ENCODE measurements at places on chromosomes 1 and 21.

DNA sequence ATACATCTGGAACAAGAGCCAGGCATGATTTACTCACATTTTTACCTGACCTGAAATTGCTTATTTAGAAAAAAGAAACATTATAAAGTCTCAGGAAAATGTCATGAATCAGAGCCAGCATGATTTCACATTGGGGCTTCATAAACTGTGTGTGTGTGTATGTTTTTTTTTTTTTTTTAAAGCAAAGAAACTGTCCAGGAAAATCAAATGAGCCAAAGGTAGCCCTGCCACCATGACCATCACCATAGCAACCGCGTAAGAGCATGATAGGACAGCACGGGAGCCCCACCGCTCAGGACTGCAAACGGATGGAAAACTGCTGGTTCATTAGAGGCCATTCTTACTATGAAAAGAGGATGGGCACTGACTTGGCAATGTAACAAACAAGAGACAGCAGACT is 139.2 kb downstream of the NTMT2 start:
- DNase-seq = no peak

DNA sequence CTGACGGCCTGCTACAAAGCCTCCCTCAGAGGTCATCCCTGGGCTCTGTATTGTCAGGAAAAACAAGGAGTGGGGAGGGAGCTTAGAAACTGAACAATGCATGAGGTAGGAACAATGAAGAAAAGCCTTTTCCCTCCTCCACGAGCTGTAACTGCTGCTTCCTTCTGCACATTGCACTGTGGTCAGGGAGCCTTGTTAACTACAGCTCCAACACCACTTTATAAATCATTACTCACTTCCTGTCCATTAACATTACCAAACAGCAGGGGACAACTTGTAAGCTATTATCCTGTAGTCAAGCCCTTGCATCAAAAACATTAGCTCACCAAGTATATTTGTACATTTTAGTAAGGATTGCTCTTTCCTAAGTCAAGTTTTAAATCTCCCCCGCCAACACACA is 336.0 kb upstream of the NR5A2 start:
- peak; percentile 96 for DNase-seq

DNA sequence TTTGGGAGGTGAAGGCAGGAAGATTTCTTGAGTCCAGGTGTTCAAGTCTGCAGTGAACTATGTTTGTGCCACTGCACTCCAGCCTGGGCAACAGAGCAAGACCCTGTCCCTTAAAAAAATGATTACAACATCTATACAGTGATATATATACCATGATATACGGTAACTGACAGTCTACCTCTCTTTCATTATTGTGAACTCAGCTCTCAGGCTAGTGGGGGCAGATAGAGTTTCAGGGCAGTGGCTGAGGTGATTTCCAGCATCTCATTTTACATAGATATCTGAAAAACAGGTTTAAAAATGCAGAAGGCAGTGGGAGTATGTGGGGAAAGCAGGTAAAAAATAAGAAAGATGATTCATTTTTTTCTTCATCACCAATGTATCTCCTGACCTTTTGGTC is 8.1 kb upstream of the NTNG1 start:
- DNase-seq = no peak

GRCh38 chr1:42340901-42341300 is 5.9 kb upstream of the FOXJ3 start:
- DNase-seq = no peak

GRCh38 chr1:62299426-62300200 is 19.6 kb downstream of the KANK4 start:
- DNase-seq = no peak

DNA sequence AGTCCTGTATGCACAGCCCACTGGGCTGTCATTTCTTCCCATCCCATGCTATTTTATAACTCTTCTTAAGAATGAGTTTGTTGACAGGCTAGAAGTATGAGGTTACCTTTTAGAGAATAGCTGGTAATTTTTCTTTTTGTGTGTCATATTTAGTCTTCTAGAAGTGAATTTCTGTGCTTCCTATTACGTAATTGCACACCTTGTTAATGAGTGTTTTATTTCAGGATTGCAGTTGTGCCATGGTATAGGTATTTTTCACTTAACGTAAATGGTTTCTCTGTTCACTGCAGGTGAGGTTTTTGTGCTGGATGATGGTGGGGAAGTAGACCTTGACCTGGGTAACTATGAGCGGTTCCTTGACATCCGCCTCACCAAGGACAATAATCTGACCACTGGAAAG is 5.0 kb downstream of the CTPS1 start:
- DNase-seq = no peak

DNA sequence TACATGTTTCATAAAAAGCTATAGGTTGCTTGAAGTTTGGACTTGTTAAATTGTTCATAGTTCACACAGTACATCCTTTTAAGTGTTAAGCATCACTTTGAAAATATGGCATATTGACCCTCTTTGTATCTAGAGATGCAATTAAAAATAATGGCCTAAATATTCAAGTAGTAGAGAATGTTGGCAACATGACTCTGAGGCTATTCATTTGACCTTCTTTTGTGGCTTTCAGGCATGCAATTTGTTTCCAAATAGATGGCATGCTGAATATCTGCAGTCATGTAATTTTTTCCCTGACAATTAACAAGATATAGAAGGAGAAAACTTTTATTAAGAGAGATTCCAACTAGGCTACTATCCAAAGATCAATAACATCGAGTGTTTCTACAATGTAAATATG is 230.5 kb upstream of the ZRANB2 start:
- DNase-seq = no peak

- no peak for DNase-seq
Observed at GRCh38 chr1:118381197-118381869, 196.3 kb upstream of the SPAG17 start.

- DNase-seq = no peak
Observed at GRCh38 chr1:227949341-227949921, 1.7 kb upstream of the WNT9A start.

DNA sequence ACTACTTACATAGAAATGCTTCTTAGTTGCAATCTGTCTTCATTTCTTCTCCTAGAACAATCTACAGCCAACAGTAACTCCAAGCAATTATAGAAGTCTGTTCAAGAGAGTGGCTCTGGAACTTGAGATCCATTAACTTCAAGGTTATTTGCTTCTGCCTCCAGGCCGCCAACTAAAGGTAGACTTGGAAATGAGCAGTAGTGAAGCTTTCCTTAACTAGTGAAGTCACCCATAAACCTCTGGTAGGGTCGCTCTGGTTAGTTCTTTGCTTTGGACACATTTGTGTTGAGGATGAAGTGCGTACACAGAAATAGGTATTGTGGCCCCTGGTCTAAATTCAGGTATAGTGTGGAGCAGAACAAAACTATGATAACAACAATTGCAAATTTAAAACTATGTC is 809.9 kb upstream of the RGS18 start:
- peak; percentile 1 for DNase-seq

GRCh38 chr21:39673163-39673562 is 60.4 kb downstream of the B3GALT5 start:
- no peak for DNase-seq

- no peak for DNase-seq
Observed at GRCh38 chr1:102901996-102902395, 206.3 kb downstream of the COL11A1 start.

- no peak for DNase-seq
Observed at GRCh38 chr1:118275472-118276115, 90.6 kb upstream of the SPAG17 start.

DNA sequence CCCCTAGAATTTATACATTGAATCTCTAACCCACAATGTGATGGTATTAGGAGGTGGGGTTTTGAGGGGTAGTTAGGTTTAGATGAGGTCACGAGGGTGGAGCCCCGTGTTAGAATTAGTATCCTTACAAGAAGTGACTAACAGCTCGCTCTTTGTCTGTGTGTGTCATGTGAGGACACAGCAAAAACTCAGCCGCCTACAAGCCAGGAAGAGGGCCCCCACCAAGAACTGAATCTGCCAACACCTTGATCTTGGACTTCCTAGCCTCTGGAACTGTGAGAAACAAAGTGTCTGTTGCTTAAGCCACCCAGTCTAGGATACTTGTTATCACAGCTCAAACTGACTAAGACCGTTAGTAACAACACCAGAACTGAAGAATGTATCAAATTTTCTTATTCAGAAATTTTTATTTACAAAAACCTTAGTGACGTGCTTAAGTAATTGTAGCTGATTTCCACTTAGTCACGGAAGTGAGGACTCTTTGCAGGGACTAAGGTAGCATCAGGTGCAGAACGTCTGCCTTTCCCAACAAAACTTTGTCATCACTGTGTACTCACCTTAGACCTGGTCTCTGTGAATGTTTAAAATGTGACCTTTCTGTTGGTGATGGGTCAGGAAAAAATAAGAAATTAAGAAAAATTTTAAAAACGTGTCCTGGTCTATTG is 24.5 kb upstream of the LRRC8C start:
- no peak for DNase-seq

- DNase-seq = no peak
Observed at GRCh38 chr21:31509194-31510017, 150.1 kb upstream of the SOD1 start.

GRCh38 chr1:173506437-173506836 is 29.3 kb downstream of the PRDX6 start:
- peak; percentile 63 for DNase-seq

DNA sequence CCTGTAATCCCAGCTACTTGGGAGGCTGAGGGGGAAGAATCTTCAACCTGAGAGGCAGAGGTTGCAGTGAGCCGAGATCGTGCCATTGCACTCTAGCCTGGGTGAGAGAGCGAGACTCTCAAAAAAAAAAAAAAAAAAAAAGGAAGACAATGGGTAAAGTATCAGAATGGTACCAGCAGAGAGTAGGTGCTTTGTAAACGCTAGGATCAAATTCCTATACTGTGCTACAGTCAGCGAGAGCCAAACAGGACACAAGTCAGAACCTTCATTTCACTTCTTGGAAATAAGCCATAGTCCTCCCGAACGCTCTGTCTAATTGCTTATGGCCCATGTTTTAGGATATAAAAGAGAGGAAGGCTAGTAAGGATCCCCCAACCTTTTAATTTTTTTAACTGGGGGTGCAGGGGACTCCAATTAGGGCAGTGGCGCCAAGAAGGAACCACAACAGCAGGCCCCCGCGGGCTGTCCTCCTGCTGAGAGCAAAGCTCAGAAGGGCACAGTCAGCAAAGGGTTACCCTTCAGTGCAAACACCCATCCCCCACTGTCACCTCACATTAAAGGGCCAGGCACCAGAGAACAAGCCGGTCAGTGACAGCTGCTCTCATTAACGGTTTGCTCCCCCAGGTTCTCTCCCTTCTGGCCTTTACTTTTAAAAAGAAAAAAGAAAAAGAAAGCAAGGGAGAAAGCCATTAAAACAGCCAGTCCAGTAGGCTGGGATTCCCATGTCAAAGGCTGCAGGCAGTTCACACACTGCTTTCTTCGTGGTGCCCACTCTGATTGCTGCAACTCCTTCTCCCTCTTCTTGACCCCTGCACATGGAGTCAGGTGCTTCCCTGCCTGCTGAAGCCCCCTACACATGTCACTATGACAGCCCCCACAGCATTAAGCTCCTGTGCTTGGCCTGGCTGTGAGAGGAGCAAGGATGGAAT is 69.4 kb downstream of the PLPP3 start:
- DNase-seq = no peak

DNA sequence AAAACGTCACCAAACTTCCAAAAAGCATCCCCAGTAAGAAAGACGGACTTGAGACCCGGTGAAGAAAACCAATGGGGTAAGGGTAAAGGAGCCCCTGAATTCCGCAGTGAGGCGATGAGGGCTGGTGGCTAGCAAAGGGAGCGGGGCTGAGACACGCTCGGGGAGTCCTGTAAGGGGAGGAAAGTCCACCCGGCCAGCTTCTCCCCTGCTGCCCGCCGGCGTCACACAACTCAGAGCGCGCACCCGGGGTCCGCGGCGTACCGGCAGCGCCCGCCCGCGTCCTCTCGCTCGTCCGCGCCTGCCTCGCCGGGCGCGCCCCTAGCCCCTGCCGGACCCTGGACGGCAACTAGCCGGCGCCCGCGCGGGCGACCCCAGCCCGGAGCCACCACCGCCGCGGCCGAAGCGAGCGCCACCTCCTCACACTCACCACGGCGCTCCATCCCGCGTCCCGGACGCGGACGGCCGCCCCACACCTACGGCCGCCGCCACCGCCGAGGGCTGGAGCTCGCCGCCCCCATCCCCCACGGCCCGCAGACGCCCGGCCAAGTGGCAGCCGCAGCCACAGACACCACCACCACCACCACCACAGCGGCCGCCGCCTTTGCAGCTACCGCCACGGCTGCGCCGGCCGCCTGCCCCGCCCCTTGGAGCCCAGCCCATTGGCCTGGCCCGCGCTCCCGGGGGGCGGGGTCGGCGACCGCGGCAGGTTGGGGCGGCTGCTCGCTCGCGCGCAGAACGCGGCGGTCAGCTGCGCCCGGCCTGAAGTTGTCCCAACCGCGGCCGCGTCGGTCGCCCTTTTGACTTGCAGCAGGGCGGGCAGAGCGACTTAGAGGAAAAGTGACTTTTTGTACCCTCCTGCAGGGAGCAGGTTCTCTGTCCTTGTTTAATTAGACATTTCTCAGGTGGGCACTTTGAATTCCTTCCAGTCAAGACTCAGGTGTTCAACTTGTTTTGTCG is 10.0 kb upstream of the ARHGAP29 start:
- no peak for DNase-seq

GRCh38 chr1:43427524-43427923 is 26.2 kb downstream of the HYI start:
- DNase-seq = no peak

DNA sequence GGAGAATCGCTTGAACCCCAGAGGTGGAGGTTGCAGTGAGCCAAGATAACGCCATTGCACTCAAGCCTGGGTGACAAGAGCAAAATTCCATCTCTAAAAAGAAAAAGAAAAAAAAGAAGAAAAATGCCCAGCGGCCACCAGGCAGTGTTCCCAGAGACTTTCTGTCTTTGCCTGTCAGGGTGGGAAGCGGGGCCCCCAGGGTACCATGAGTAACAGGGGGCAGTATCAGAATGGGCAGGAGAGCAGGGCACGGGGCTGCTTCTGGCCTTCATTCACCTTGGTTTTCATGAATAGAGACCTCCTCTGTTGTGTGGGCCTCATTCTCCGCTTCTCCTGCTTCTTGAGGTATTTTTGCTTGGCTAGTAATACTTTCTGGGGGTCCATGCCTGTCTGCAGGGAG is 20.4 kb downstream of the SLC26A9 start:
- DNase-seq = no peak

DNA sequence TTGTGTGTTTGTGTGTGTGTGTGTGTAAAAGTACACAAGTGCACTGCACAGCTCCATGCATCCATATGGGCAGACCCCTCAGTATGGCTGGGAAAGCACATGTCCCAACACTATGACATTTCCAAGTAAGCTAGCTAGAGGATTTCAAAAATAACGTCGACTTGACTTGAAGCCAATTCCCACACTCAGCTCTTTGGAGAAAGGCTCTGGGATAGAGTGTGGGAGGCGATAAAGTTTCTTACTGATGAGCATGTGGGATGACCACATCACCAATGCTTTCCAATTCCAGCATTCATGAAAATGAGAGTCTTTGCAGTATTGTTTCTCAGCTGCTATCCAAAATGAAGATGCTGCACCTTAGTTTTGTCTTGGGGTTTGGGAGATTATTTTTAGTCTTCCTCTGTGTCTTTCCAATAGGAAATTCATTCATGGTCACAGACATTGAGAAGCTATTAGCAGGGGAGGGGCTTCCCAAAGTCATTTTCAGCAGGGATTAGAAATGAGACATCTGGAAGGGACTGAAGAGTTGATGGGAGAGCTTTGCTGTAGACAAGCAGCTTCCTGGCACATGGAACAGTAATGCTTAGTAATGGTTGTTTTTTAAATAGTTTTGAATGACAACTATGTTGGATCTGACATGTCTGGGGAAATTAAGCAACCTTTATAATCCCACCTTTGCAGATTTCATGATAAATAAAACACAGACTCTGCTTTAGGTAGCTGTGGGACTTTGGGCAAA is 143.5 kb downstream of the ASTN1 start:
- DNase-seq = no peak
